ENCODE measurements at places on chromosomes 4 and X.

DNA sequence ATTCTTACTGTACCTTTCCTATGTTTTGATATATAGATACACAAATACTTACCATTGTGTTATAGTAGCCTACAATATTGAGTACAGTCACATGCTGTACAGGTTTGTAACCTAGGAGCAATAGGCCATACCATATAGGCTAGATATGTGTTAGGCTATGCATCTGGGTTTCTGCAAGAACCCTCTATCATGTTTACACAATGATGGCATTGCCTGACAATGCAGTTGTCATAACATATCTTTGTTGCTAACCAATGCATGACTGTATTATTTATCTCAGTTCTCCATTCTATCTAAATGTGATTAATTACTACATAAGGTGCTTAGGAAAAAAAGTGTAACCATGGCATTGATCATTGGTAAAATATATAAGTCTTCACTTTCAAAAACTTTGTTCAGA, 10.0 kb upstream of the SPCS3 start:
- DNase-seq = no peak

DNA sequence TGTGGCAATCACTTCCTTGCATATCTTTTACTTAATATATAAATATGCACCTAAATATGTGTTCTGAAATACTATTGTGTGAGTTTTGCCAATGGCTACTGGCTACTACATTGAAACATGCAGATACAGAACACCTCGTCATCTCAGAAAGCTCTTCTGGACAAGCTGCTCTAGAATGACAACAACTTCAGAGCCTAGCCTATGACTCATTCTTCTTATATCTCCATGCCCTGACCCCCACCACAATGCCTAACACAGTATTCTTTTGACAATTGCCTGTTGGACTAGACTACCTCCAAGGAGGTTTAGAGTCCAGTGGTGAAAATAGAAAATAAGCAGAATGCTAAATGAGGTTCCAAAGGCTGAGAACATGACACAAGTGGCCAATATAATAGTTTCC, 17.6 kb upstream of the DMP1 start:
- no peak for DNase-seq

GRCh38 chrX:39898147-39898546, 199.6 kb downstream of the BCOR start:
- no peak for DNase-seq

GRCh38 chr4:166991006-166991561, 243.2 kb downstream of the SPOCK3 start:
- no peak for DNase-seq

- no peak for DNase-seq
Measured at GRCh38 chr4:104901438-104901837, 245.2 kb upstream of the TET2 start.

DNA sequence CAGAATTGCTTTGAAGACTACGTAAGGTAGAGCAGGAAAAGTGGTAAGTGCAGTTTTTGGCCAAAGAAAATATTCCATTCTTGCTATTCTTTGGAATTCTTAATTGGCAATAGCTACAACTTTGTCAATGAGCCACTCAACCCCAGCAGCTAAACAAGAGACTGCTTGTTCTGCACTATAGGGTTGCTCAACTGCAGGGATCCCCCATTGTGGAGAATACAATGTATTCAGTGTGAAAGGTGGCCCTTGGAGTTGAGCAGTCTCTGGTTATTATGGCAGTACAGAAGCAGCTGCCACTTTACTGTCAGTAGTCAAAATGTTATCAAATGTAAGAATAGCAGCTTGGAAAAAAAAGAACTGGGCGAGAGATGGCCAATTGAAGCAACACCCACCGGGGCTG, 808.7 kb downstream of the CENPC start:
- DNase-seq = no peak

DNA sequence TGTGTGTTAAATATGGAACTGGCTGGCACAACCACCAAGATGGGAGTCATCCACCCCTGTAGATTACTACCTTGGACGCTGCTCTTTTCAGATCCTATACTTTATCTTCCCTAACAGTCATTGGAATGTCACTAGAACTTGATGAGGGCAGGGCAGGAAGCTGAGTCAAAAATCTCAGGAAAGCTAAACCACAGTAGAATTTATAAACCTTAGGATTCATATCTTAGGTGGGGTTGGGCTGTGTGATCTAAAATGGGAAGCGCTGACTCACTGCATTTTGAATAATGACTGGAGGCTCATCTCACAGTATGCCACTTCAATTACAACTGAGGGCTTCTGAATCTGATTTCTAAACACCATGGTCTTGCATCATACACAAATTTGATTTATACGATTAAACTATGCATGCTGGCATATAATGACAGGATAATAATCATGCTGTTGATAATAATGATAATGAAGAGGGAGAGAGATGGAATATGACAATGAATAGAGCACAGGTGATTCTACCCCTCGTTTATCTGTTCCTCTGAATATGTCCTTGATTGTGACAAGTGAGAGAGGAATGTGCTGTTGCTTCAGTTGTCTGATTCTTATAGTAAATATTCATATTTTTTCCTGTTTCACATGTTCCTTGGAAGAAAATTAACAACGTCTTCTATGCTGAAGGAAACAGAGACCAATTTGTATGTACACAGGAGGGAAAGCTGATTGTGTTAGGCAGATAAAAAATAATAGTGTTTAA, 270.3 kb upstream of the HS3ST1 start:
- no peak for DNase-seq

- DNase-seq = no peak
Measured at GRCh38 chr4:13481569-13481968, 2.6 kb downstream of the RAB28 start.

DNA sequence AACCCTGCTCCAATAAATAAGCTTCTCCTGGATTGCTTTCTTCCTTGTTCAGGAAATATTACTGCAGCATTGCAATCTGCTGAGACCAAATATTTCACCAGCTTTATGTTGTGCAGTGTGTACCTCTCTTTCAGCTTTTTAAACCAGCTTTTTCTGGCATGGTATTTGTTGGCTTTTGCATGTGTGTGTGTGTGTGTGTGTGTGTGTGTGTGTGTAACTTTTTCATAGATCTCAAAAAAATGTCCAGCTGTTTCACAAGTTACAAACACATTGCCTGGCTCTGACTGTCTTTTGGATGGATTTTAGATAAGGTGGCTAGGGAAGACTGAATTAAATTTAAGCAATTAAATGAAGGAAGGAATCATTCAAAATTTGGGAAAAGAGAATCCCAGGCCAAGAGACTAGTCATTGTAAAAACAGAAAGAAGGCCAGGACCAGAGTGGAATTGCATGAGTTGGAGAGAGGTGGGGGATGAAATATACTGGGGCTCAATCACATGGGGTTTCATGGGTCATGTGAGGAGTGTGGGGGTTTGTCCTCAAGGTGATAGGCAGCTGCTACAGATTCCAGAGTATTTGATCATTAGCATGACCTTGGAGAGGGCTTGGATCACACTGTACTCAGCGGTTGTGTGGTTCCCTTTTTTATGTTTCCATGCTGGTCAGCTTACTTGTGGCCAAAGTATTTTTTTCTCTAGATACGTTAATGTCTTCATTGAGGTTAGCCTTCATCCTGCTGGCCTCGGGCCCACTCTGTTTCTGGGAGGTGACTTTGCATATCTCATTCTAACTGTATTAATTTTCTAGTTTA, 357.7 kb upstream of the BOD1L1 start:
- peak; percentile 36 for DNase-seq

DNA sequence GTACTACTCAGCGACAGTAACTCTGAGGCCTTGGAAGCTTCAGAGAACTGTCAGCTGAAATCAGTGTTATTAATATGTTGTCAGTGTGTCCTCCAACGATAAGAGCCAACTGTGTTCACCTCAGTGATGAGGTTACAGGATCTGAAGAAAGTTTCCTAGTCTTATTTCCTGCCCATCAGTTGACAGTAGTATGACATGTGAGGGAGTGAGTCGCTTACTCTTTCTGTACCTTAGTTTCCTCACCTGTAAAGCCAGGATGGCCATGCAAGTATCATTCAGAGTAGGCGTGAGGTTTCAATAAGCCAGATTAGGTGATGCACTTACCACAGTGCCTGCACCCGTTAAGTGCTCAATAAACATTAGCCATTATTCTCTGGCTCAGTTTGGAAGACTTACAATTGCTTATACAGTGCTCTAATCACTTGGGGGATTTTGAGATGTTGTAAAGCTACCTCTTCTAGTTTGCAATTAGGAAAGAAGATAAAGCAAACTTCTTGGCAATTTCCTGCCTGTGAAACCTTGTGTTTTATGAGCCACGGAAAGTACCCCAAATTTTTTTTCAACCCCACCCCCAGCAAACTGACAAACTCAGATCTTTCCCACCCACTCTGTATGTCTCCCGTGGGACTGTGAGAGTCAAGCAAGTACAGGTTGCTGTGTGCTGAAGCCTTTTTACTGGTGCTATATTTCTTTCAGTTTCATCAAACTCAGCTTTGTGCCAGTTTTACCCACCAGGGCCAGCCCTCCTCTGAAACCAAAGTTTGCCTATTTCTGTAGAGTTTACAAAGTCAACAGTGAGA, 62.2 kb downstream of the ANXA3 start:
- no peak for DNase-seq

GRCh38 chrX:13377550-13377934, 57.7 kb upstream of the ATXN3L start:
- no peak for DNase-seq

GRCh38 chr4:79281566-79282359, 44.1 kb downstream of the NAA11 start:
- DNase-seq = no peak

DNA sequence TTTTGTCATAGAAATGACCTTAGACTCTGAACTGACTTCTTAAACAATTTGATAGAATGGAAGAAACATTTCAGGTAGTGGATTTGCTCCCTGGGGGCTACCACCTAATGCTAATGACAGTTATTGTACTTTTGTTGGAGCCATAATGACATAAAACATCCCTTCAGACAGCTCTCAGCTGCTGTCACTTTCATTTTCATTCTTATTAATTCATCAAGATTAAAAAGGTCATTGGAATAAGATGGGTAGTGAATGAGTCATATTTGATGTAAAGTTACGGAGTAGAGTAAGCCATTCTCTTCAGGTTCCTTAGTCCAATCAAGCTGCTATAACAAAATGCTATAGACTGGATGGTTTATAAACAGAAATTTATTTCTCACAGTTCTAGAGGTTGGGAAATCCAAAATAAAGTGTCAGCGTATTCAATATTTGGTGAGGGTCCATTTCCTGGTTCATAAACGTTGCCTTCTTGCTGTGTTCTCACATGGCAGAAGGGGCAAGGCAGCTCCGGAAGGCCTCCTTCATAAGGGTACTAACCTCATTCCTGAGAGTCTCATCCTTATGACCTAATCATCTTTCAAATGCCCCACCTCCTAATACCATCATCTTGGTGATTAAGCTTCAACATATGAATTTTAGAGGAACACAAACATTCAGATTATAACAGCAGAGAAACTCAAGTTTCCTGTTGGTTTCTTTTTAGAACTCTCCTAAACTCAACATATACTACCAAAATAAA, 268.5 kb downstream of the ARAP2 start:
- DNase-seq = no peak

DNA sequence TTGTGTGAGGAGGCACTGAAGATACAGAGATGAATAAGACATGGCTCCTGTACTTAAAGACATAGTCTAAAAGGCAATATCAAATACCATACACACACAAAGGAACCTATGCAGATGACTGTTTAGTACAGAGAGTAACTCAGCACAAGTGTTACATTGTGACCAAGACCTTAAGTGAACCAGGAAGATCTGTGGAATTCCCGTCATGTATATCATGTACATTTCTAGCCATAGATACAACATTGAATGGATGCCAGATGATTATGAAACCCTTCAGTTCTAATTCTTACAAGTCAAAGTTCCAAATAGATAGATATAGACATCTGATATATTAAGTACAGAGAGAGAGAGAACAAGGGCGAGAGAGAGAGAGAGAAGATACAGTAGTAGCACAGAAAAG, 73.2 kb downstream of the PAK3 start:
- DNase-seq = no peak

DNA sequence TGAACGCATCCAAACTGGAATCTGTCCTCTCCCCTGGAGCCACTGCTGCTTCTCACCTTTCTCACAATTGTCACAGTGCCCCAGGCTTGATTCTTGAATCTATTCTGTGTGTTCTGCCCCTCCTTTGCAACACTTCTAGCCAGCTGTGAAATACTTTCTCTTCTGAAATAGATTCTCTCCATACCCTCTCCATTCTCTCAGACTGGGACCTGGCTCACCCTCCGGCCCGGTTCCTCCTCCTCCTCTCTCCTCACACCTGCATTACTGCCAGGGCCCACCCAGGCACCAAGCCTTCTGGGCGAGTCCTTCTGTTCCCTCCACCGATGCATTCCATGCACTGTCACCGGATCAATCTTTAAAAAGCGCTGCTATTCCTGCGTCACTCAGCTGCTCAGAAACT, 336.1 kb downstream of the UNC5C start:
- no peak for DNase-seq

GRCh38 chr4:32427566-32427965, 1707.4 kb downstream of the PCDH7 start:
- DNase-seq = no peak

GRCh38 chr4:8391972-8392371, 48.6 kb downstream of the ACOX3 start:
- DNase-seq = no peak
